ENCODE measurements at places on chromosomes 5 and 9.

- peak; percentile 26 for DNase-seq
These were observed 24.8 kb downstream of the NIPAL4 start for GRCh38 chr5:157484768-157485167.

DNA sequence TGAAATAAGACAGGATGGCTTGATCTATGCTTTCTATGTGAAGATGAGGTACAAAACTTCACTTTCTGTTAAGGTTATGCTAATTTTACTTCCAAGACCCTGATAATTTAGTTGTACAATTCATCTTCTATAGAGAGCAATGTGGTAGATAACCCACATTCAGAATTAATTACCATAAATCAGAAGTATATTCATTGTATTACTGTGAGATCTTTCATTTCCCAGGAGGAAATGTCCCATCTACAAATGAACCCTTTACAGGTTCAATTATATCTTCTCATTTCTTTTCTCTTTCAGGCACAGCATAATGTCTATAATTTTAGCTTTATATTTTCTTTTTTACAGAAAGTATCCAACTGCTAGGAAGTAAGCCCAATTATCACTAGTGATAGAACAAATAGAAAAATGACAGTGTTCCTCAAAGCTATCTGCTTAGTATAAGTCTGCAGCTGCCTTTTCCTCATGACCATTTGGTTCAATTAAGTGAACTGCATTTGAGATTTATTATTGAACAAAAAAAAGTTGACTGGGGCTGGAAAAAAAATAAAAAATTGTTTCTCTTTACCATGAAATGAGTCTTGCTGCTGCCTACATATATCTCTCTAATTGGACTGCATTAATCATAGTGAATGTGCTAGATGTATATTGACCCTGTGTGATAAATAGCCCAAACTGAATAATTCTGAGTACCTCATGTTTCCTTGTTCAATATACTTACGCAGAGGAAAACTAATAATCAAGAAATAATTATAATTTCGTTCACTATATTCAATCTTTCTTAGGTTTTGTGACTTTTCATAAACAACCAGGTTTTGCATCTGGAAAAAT is 1329.4 kb downstream of the PTPRD start:
- no peak for DNase-seq

- no peak for DNase-seq
These were observed 129.7 kb upstream of the FBN2 start for GRCh38 chr5:128667751-128668150.

GRCh38 chr9:19456996-19457692 is 48.3 kb downstream of the ACER2 start:
- peak; percentile 78 for DNase-seq

DNA sequence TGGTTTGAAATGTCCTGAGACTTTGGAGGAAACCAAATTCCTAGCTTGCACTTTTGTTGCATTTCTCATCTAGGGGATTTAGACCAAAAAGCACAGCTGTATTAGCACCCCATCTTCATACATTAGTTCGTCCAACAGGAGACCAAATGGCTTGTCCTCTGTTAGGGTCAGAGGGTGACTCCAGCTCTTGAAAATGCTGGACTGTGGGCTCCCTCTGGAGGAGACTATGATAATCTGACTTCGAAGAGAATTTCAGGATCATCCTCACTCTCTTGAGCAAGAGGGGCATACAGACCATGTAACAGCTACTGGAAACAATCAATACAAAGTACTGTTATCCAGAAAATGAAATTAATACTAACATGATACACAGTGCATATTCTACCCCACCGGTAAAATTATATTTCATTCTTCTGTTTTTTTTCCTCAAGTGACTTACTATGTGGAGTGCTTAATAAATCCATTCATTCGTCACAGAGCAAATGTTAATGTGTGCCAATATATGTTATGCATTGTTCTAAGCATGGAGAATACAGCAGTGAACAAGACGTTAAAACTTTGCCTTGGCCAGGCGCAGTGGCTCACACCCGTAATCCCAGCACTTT is 63.7 kb upstream of the PPP2CA start:
- DNase-seq: peak; percentile 84
